ENCODE measurements at places on chromosomes 1 and 21.

DNA sequence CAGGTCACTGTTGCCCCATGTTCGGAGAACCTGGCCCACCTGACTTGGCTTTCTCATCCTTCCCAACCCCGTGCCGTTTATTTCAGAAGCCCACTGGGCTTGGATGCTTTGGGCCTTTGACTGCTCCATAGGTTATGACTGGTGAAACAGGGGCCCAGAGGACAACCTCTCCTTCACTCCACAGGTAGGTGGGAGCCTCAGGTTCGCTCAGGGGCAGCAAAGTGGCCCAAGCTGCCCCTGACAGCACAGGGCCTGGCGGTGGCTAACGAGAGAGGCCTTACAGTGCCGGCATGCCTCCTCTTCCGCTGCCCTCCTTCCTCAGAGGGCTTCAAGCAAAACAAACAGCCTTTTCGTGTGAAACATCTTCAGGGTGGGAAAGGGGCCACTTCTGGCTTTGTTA is 16.9 kb downstream of the FAM89A start:
- DNase-seq = no peak

- no peak for DNase-seq
Measured at GRCh38 chr1:84365225-84366221, 32.8 kb upstream of the DNASE2B start.

DNA sequence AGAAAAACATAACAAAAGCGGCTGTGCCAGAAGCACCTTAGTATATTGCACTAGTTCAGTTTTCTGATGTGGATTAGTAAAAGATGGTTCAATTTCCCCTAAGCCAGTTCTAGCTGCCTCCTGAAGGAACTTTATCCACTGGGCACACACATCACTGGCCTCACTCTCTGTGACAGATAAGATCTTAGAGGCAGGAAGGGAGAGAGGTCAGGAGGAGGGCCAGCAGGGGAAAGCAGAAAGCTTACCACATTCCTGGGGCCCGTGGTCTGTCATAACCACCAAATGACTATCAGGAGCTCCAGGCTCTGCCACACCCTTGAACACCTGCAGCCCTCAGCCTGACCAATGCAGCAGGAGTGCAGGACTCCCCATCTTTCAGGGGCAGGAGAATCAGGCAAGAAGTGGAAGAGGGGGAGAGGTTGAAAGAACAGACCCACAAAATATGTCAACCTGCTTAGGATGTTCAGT is 37.8 kb downstream of the LRRC71 start:
- DNase-seq = no peak

DNA sequence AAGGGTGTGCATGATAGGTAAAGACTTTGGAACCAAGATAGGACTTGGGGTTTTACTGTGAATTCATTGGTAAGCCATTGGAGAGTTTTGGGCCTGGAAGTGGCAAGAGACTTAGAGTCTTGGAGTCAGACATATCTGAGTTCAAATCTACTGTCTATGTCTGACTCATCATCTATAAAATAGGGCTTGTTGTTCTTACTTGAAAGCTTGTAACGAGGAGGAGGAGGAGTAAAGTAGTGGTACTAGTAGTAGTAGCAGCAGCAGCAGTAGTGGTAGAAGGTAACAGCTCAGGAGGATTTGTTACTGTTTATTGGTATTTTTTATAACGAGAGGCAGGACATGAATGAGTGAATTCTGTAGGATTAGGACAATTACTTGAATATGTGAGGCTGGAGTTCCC is 62.7 kb downstream of the CACHD1 start:
- DNase-seq = no peak

GRCh38 chr1:5770981-5771765 is 221.1 kb downstream of the NPHP4 start:
- DNase-seq = peak; percentile 47

GRCh38 chr1:31627930-31628559 is 10.6 kb downstream of the HCRTR1 start:
- no peak for DNase-seq

DNA sequence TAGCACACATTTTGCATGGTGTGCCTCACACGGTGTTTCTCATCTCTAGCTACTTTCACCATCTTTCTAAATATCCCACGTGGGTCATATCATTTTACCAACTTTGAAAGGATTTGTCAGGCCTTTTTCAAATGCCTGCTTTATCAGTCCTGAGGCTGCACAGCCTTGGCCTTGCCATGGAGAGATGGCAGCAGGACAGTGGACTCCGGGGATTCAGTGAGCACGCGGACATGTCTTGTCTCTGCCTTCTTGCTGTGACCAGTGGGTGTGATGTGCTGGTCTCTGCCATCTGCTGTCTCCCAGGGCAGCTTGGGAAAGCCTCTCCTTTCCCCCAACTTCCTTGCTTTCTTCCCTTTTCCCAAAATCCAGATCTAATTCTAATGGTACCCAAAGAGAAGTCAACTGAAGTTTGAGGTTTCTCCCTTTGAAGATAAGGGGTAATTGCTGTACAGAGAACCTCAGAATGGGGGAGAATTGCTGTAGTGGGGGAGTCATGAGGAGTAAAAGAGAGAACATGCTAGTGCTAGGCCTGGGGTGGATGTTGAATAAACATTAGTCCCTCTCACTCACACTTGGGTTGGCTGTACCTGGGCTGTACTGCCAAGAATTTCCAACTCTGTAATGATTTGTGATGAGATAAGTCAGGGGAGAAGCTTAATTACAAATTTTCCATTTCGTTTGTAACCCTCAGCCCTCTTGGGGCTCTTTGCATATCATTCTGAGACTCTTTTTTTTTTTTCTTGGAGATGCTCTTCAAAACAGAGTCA is 99.5 kb downstream of the GALNT2 start:
- no peak for DNase-seq

- no peak for DNase-seq
Measured at GRCh38 chr21:29145354-29145782, 14.9 kb downstream of the MAP3K7CL start.

GRCh38 chr1:44652445-44653106 is 21.7 kb downstream of the TMEM53 start:
- peak; percentile 77 for DNase-seq

DNA sequence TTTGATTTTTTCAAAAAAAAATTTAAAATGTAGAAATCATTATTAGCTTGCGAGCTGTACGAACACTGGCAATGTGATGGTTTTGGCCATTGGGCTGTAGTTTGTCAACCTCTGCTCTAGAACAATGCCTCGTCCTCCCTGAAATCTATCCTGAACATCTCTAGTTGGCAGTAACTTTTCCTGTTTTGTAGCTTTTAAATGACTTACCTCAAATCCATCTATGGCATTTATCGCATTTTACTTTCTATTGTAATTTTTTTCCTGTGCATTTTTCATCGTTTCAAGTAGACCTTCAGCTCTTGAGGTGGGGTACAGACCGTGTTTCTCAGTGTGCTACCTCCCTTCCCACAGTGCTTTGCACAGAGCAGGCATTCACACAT is 30.4 kb upstream of the A3GALT2 start:
- no peak for DNase-seq

GRCh38 chr1:29673669-29674626 is 437.6 kb downstream of the PTPRU start:
- no peak for DNase-seq

- DNase-seq = no peak
Measured at GRCh38 chr1:76138217-76138616, 63.7 kb downstream of the ST6GALNAC3 start.

GRCh38 chr1:179493323-179493722 is 82.4 kb downstream of the NPHS2 start:
- no peak for DNase-seq

GRCh38 chr21:35138665-35139381 is 89.7 kb upstream of the RUNX1 start:
- no peak for DNase-seq

GRCh38 chr1:44719318-44719717 is 11.7 kb downstream of the RNU5D-1 start:
- DNase-seq = no peak

- no peak for DNase-seq
Measured at GRCh38 chr1:71414179-71414578, 333.3 kb upstream of the ZRANB2 start.

Measured in neuronal stem cell (in vitro differentiated cells).